Stimulated activated CD8-positive, alpha-beta memory T cell treated with anti-CD3 and anti-CD28 coated beads, Interleukin-2, amount 100 ng/mL, for 1 hour (primary cell): ENCODE measurements at places on chromosomes 6 and 20.

DNA sequence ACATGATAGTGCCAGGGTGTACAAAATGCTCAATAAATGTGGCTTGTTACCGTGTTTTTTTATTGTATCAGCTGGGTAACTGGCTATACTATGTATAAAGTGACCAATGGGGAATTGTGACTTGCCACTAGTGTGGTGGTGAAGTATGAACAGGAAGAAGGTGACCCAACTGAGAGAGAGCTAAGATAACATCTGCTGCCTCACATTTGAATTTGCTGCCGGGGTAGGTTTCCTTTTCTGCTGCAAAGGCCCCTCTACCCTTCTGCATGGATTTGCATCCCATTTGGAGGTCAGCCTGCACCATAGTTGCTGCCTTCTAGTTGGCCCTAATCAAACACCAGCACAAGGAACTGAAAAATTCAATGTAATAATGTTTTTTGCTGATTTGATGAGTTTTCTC, 24.1 kb downstream of the IL17A start:
- DNase-seq: no peak

GRCh38 chr6:26502165-26502564, 2.1 kb downstream of the BTN1A1 start:
- no peak for DNase-seq

GRCh38 chr20:47888351-47888750, 103.1 kb upstream of the SULF2 start:
- no peak for DNase-seq

DNA sequence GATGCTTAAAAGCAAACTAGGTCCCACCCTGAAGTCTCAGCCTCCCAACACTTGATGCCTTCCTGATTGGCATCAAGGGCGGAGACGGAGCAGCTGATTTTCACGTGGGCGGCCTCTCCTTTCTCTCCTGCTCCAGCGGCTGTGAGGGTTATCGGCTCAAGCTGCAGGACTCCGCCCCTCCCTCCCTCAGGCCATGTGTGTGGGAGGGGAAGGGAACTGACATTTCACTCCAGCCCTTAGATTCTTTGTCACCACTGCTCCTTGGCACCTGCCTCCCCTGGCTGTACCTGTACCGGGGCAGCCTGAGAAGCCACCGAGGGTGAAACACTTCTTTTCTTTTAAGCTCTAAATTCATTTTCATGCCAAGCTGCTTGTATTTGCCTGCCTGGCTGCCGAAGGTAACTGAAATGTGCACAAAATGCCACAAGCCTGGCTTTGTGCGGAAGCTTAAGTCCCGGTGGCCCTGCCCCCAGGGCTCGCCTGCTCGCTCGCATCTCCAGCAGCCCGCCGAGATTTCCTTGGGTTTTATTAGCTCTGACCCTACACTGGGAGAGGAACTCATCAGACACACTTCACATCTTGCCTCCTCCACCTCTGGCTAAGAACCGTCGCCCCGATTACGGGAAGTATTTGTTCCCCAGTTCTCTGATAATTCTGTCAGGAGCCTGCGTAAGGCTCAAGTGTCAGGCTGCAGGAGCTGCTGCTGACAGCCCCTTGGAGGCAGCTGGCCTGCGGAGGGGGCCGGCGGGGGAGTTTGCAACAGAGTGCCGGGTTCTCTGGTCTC, 9.6 kb upstream of the CPNE5 start:
- DNase-seq: no peak

DNA sequence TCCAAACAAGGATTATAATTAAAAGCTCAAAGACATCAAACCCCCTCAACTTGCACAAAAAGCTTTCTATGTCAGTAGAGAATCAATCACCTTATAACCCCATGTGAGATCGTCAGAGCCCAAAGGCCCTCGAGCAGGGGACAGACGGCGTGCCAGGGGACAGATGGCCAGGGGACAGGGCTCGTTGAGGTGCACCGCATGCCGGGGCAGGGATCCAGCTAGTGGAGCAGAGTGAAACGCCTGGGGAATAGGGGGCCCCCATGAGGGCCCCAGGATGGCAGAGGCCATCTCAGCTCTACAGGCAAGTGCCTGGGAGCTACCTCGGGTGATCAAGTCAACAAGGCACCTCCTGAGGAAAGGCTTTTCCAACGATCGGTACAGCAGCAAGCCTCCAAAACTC, 28.6 kb downstream of the DIDO1 start:
- DNase-seq: no peak

GRCh38 chr20:60553095-60553494, 594.9 kb downstream of the CDH26 start:
- no peak for DNase-seq

DNA sequence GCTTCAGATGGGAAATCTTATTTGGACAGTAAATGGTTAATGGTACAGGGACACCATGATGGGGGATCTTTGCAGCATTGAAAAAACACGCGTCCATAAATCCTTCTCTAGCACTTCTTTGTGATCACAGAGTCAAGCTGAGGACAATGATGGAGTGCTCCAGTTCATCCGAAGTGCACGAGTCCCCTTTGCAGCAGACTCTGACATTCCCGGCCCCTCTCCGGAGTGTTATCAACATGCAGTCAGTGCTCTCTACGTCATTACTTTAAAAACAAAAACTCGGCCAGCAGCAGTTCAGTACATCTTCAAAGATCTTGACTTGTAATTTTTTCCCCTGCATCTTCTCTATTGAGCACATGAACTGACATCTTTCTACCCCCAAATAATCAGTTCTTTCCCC, 185.5 kb upstream of the AKAP12 start:
- no peak for DNase-seq

GRCh38 chr6:13287104-13287503, 41.2 kb downstream of the TBC1D7 start:
- no peak for DNase-seq

- DNase-seq: no peak
Measured at GRCh38 chr6:80771941-80772340, 665.5 kb downstream of the BCKDHB start.

GRCh38 chr6:108630050-108630714, 69.5 kb downstream of the FOXO3 start:
- no peak for DNase-seq

DNA sequence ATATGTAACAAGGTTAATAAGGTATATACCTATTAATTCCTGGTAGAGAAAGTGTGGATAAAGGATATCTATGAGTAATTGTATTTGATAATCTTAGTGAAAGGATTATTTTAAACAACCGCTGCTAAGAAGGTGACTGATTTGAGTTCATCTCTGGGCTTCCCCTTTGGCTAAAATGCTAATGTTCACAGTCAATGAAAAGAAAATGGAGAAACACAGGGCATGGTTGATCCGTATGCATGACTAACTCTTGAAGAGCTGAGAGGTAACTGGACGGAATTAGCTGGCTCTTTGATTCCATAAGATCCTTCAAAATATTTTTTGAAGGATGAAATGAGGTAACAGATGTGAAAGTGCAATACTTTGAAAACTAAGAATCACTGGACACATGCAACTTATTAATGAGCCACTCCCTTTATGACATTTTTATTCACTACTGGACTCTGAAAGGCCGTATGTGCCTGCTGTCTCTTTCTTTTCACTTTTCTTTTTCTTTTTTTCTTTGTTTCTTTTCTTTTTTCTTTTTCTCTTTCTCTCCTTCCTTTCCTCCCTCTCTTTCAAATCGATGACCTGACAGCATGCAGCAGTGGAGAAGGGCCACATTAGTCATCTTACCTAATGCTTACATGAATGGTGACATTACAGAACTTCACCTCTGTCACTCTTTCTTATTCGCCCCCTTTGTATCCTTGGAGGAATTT, 464.6 kb downstream of the CDKAL1 start:
- DNase-seq: no peak

GRCh38 chr6:26044140-26045064, 42.8 kb upstream of the HFE start:
- no peak for DNase-seq

GRCh38 chr20:58303547-58303946, 6.0 kb upstream of the RAB22A start:
- DNase-seq: no peak

GRCh38 chr6:18087396-18088165, 34.9 kb downstream of the NHLRC1 start:
- no peak for DNase-seq

- DNase-seq: no peak
Measured at GRCh38 chr6:12081771-12082170, 69.7 kb downstream of the HIVEP1 start.

DNA sequence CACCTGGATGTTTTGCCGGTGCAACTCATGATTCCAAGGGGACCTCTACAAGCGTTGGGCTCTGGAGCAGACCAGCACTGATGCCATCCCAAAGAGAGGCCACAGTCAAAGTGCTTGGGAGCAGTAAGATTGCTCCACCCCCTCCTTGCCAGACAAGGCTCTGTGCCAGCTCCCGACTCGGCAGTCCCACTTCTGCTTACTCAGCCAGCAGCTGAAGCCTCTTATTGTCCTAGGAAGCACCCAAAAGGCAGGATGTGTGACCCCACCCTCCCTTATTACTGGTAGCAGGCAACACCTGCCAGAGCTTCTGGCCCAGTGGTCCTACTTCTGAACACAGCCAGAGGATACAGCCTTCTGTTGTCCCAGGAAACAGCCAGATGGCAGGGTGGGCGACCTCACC, 614.2 kb downstream of the TENT5A start:
- no peak for DNase-seq

DNA sequence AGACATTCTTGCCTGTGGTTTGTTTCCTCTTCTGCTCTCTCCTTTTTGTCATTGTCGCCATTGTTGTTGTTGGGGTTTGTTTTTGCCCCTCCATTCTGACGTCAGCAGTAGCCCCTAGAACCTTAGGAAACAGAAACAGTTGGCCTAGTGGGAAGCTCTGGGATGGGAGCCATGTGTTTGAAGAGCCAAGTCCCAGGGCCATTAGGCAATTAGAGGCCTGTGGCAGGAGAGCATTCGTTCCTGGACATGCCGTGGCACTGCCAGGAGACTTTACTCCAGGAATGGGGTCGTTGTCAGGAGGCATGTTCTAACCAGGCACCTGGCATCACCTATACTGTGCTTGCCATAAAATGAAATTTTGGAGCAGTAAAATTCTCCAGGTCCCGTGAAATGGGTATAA, 39.7 kb downstream of the PPARD start:
- no peak for DNase-seq

- DNase-seq: no peak
Measured at GRCh38 chr6:142374091-142374770, 72.4 kb downstream of the ADGRG6 start.

GRCh38 chr6:18055714-18056382, 66.6 kb downstream of the NHLRC1 start:
- no peak for DNase-seq

DNA sequence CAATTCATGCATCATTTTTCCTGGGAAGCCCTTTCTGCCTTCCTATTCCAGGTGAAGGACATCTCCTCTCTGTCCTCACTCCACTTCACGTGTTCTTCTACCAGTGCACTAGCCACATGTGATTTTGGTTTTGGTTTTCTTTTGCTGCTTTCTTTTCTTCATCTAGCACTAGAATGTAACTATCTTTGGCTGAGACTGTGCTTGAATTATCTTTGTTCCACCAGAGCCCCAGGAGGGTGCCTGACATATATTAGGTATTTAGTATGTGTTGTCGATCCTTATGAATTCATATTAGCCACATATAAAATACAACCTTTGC, 79.9 kb downstream of the VGLL2 start:
- DNase-seq: no peak

DNA sequence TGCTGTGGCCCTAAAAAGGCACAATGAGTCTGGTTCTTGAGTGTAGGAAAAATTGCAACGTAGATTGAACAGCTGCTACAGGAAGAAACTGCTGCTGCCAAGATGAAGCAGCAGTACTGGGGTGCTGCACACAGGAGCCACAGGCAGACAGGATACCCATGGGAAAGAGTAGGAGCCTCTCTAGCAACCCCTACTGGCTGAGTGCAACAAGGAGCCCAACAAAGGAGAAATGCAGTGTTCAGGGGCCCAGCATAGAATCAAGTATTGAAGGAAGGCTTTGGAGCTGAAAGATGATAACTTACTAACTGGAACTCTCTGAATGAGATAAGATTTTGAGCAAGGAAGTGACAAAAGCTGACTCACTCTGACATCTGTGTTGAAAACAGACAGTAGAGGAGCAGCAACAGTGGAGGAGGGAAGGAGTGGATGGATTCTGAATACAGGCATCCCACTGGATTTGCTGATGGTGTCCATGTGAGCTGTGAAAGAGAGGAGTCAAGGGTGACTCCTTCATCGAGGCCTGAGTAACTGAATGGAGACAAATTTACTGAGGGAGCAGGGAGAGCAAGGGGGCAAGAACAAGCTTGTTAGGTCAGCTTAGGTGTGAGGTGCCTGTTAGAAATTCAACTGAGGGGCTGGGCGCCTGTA, 534.7 kb upstream of the JARID2 start:
- no peak for DNase-seq

- no peak for DNase-seq
Measured at GRCh38 chr6:110295451-110296165, 62.5 kb downstream of the METTL24 start.

- no peak for DNase-seq
Measured at GRCh38 chr20:49620364-49621240, 52.7 kb upstream of the PTGIS start.

GRCh38 chr6:20877008-20877937, 343.0 kb downstream of the CDKAL1 start:
- DNase-seq: no peak

GRCh38 chr6:130575971-130576370, 210.2 kb downstream of the TMEM200A start:
- peak; percentile 27 for DNase-seq
